Cerebellum (tissue), 4 donors: ENCODE measurements at places on chromosomes 3 and 15.

- DNase-seq, result no peak
These were observed 3.7 kb downstream of the ISL2 start for GRCh38 chr15:76340198-76340802.

- DNase-seq, result no peak
These were observed 595.0 kb downstream of the PYDC2 start for GRCh38 chr3:192055946-192056345.

- no peak for DNase-seq
These were observed 541.2 kb downstream of the RBMS3 start for GRCh38 chr3:29822071-29822470.

- no peak for DNase-seq
These were observed 57.3 kb downstream of the ARNT2 start for GRCh38 chr15:80461356-80462095.

DNA sequence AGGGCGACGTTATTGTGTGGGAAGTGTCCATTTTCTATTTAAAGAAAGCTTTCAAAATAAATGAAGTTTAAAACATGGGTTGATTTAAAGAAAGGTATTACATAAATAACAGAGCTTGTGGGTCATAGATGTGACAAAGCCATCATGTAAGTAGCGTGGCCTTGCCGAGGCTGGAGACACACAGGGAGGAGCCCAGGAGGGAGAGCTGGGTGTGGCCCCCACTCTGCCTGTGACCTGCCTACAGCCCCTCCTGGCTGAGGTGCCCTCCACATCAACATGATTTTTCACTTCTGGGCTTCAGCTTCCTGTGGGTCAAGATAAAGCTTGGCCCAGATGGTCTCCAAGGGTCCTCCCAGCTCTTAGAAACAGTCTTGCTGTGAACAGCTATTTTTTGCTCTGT, 12.5 kb upstream of the MGLL start:
- DNase-seq, result no peak
